Ecto neural progenitor cell (in vitro differentiated cells): ENCODE measurements at places on chromosomes 6 and 20.

- DNase-seq = no peak
Observed at GRCh38 chr6:150491131-150491810, 108.4 kb upstream of the PLEKHG1 start.

GRCh38 chr6:3769610-3770009, 18.1 kb upstream of the PXDC1 start:
- no peak for DNase-seq

- DNase-seq = no peak
Observed at GRCh38 chr6:125927761-125928160, 28.8 kb upstream of the HINT3 start.

DNA sequence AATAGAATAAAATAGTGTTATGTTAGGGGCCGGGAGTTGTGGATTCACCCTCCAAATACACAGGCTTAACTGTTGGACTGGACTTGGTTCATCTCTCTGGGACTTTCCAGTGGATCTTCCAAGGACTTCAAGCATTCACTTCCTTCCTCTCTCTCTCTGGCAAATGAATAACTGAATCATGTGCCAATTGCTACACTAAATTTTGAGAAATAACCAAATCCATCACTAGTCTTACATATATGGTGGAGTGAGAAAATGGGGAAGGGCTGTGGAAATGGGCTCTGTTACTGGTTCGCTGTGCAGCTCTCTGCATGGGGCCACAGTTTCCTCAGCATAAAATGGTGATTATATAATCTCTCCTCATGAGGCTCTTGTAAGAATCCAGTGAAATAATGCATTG, 6.8 kb upstream of the KIAA1755 start:
- no peak for DNase-seq

GRCh38 chr20:1897965-1898464, 2.8 kb downstream of the SIRPA start:
- no peak for DNase-seq

DNA sequence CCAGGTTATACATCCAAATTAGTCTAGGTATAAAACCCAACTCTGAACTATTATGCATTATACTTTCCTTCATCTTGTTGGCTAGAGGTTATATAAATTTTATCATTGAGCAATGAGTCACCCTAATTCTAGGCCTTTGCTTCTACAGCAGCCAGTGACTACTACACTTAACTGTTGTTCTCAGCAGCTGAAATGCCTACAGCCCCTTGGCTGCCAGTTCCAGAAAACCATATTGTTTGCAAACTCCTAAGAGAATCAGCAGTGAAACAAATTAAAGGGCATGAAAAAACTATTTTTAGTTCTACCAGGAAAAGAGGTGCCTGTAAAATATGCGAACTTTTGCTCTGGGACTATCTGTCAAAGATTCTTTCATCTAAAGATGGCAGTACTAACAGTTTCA, 292.8 kb downstream of the FRK start:
- DNase-seq = no peak

- no peak for DNase-seq
Observed at GRCh38 chr6:45746046-45746445, 269.6 kb downstream of the CLIC5 start.

- no peak for DNase-seq
Observed at GRCh38 chr6:141788096-141788495, 344.6 kb upstream of the GJE1 start.

DNA sequence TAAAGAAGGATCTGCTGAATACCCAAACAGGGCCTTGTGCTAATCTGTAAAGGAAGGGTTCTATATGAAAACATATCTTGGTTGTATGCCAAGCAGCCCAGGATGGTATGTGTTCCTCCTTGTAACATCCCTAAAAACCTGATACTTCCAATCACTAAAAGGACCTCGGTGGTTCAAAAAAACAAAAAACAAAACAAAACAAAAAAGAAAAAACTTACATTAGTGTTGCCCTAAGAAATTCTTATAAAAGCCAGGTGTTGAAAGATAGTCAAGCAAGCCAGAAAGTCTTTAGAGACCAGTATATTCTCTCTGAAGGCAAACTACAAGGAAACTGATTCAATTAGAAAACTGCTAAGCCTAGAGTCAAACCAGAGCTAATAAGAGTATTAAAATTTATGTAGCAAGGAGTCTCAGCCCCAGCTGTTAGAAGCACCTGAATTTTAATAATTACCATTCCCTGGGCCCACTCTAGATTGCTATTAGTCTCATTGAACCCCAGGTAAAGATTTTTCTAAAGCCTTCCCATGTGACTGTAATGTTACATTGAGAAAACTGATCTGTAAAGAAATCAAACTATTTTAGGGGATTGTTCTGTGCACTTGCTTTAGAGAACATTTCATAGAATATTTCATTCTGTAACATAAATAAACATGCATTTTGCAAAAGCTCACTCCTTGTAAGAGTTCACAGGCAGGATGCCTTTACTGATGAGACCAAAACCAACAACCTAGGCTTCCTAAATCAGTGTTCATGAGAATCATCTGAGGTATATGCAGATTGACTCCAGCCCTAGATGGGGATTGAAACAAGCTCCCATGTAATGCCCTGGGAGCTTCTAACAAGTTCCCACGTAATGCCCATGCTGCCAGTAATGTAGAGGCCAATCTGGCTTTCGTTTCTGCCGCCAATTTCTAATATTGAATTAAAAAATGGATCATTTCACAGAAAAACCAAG, 95.2 kb upstream of the BTN3A2 start:
- no peak for DNase-seq

- DNase-seq = no peak
Observed at GRCh38 chr6:42224222-42225028, 6.8 kb upstream of the MRPS10 start.

- DNase-seq = peak; percentile 67
Observed at GRCh38 chr6:156933201-156934068, 156.3 kb downstream of the ARID1B start.

- DNase-seq = no peak
Observed at GRCh38 chr6:152244998-152245630, 392.0 kb downstream of the SYNE1 start.
